ENCODE measurements at places on chromosomes 16 and 17.

DNA sequence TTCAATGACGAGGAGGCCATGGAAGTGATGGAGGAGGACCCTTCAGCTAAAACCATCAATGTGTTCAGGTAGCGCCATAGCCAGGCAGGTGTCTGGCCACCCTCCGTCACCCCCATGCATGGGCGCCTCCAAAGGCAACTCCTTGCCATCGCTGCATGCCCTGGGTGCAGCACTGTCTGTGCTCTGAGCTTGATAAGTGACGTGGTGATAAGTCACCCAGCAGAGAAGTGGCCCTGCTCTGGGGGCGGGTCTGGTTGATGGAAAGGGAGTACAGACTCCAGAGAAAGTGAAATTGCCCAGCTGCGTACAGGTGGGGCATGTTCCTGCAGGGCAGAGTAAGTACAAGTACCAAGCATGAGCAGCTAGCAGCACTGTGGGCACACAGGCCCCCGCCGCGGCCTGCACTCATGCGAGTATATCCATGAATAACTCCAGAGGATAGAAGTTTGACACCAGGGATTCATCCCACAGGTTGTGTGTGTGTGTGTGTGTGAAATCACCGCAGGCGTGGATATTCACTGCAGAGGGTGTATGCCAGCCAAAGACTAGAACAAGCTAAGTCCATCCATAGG lies 13.1 kb downstream of the DNAI2 start:
- no peak overlapping the region for H3K4me3 ChIP-seq
- H3K4me1 ChIP-seq, result peaks cover 21% of the 10 kb centered on the region
- H3K36me3 ChIP-seq, result no peaks in the 10 kb centered on the region

DNA sequence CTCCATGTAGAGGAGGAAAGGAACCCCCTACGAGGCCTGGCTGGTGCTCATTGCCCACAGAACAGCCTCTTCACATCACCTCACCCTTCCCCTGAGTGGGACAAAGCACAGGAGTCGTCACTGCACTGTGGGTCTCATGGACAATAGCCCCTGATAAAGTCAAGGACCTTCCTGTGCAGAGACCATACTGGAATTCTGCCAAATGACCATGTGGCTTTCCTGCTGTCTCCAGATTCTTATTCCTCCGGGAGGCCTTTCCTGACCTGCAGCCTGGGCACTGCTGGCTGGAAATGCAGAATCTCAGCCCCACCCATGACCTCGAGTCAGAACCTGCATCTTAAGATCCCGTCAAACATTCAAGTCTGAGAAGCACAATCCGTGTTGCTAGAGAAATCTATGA lies 60.5 kb upstream of the ERN1 start:
- no peak for DNase-seq
- no peaks in the 10 kb centered on the region for H3K27me3 ChIP-seq
- peak overlapping the region; percentile 62 for H3K27ac ChIP-seq
- peaks cover 7% of the 10 kb centered on the region for H3K36me3 ChIP-seq

DNA sequence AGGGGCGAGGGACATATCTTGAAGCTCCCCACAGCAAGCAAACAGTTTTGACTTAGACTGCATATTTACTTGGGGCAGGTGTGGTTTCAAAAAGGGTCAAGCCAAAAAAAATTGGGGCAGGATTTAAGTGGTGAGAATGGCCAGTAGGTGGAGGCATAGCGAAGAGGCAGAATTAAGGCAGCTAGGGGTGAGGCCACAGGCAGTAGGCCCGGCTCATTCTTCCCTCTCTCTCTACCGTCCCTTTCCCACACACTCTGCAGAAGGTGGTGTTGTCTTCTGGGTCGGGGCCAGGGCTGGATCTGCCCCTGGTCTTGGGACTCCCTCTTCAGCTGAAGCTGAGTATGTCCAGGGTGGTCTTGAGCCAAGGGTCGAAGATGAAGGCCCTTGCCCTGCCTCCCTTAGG lies 2.6 kb downstream of the SHBG start:
- H3K4me1 ChIP-seq, result peaks cover 38% of the 10 kb centered on the region
- no peak for DNase-seq
- no peaks in the 10 kb centered on the region for H3K36me3 ChIP-seq
- no peak overlapping the region for H3K27ac ChIP-seq
- H3K4me3 ChIP-seq, result peak overlapping the region; percentile 68

DNA sequence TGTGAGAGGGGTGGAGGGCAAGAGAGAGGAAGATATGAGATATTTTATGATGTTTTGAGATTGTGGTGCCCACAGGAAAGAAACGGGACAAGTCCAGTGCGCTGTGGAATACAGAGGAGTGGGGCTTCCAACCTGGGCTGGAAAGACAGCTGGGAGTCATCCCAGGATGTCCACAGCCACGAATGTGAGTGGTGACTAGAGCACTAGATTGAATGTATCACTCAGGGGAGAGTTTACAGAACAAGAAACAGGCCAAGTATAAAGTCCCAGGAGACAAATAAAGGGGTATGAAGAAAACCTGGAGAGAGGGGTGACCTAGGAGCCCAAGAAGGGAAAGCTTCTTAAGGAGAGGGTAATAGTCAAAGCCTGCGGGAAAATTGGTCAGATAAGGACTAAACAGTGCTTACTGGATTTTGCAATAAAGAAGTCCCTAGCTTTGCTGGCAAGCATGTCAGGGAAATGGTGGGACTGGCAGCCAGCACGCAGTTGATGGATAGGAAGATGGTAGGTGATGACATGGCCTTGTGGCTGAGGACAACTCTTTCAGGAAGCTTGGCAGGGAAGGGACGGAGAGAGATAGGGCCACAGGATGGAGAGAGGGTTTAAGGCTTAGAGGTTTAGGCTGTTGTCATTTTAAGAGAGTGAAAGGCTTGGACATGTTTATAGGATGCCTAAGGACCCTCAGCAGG lies 114.5 kb downstream of the AXIN2 start:
- H3K4me3 ChIP-seq, result no peak overlapping the region
- no peak for DNase-seq
- no peaks in the 10 kb centered on the region for H3K27me3 ChIP-seq
- H3K4me1 ChIP-seq, result peaks cover 18% of the 10 kb centered on the region
- peaks cover 9% of the 10 kb centered on the region for H3K36me3 ChIP-seq

- no peaks in the 10 kb centered on the region for H3K27me3 ChIP-seq
- H3K27ac ChIP-seq, result no peak overlapping the region
- peaks cover 7% of the 10 kb centered on the region for H3K4me1 ChIP-seq
- H3K4me3 ChIP-seq, result no peak overlapping the region
- no peak for DNase-seq
Measured at GRCh38 chr17:58997756-58998553, 108.7 kb downstream of the TRIM37 start.

DNA sequence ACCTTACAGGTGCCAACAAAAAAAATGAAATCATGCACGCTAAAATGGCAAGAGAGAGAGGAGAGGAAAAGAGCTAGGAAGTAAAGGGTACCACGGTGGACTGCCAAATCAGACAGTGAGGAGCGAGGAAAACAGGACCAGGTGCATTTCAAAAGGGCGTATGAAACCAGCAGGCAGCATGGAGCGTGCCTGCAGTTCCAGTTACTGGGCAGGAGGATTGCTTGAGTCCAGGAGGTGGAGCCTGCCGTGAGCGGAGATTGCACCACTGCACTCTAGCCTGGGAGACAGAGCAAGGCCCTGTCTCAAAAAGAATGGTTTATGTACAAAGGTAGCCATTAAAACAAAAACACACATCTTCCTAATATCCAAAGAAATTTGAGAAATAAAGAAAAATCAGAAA lies 16.4 kb downstream of the USP36 start:
- H3K27ac ChIP-seq, result no peak overlapping the region
- no peak overlapping the region for H3K4me3 ChIP-seq
- H3K27me3 ChIP-seq, result no peaks in the 10 kb centered on the region
- H3K4me1 ChIP-seq, result peaks cover 15% of the 10 kb centered on the region
- H3K36me3 ChIP-seq, result peaks cover 17% of the 10 kb centered on the region

GRCh38 chr17:45722161-45722560 lies 62.0 kb upstream of the CRHR1 start:
- no peaks in the 10 kb centered on the region for H3K36me3 ChIP-seq
- peaks cover 69% of the 10 kb centered on the region for H3K27me3 ChIP-seq
- H3K4me3 ChIP-seq, result no peak overlapping the region
- no peak overlapping the region for H3K27ac ChIP-seq
- H3K4me1 ChIP-seq, result no peaks in the 10 kb centered on the region

DNA sequence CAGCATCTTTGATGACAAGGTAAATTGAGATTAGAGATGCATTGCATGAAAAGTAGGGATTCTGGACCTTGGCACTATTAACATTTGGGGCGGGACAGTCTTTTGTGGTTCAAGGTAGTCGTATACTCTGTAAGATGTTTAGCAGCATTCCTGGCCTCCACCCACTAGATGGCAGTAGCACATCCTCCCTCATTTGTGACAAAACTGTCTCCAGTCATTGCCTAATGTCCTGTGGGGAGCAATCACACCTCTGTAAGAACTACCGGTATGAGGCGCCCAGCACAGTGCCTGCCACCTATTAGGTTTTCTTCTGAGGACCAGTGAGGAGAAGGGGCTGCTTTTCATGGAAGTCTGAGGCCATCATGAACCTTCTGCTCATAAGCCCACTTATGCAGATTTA lies 180.8 kb downstream of the RBFOX1 start:
- H3K4me1 ChIP-seq, result peaks cover 10% of the 10 kb centered on the region
- H3K4me3 ChIP-seq, result no peak overlapping the region
- H3K27me3 ChIP-seq, result peaks cover 5% of the 10 kb centered on the region
- no peaks in the 10 kb centered on the region for H3K36me3 ChIP-seq
- DNase-seq, result no peak

GRCh38 chr16:70395345-70395901 lies 43.5 kb downstream of the ST3GAL2 start:
- peaks cover 3% of the 10 kb centered on the region for H3K36me3 ChIP-seq
- H3K4me1 ChIP-seq, result peaks cover 6% of the 10 kb centered on the region
- H3K27ac ChIP-seq, result no peak overlapping the region
- DNase-seq, result peak; percentile 75
- H3K27me3 ChIP-seq, result no peaks in the 10 kb centered on the region

DNA sequence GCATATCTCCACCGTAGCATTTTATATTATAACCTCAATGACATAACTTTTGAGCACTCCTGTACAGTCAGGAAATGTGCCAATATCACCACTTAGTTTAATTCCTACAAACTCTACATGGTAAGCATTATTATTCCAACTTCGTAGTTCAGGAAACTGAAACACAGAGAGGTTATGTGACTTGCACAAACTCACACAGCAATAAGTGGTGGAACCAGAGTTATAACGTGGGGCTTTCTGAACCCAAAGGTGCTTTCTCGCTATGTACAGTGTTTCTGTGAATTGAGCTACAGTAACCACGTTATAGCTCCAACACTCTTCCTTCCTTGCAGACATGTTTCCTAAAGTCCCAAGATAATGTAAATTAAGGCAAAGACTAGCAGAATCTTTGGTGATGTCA lies 330.2 kb downstream of the GRIN2A start:
- no peaks in the 10 kb centered on the region for H3K36me3 ChIP-seq
- H3K27ac ChIP-seq, result no peak overlapping the region
- no peak overlapping the region for H3K4me3 ChIP-seq
- DNase-seq, result no peak
- peaks cover 16% of the 10 kb centered on the region for H3K27me3 ChIP-seq

DNA sequence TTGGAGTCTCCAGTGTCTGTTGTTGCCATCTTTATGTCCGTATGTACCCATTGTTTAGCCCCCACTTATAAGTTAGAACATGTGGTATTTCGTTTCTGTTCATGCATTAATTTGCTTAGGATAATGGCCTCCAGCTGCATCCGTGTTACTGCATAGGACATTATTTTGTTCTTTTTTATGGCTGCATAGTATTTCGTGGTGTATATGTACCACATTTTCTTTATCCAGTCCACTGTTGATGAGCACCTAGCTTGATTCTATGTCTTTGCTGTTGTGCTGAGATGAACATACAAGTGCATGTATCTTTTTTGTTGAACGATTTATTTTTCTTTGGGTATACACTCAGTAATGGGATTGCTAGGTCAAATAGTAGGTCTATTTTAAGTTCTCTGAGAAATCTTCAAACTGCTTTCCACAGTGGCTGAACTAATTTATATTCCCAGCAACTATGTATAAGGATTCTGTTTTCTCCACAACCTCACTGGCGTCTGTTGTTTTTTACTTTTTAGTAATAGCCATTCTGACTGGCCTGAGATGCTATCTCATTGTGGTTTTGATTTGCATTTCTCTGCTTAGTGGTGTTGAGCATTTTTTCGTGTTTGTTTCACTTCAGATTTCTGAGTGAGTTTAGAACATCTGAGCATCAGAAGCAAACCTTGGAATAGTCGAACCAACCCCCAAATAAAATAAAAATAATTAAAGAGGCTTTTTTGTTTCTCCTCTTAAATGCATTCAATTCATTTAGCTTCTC lies 304.7 kb downstream of the ZFHX3 start:
- H3K27me3 ChIP-seq, result no peaks in the 10 kb centered on the region
- no peak overlapping the region for H3K4me3 ChIP-seq
- DNase-seq, result no peak
- H3K27ac ChIP-seq, result no peak overlapping the region
- peaks cover 2% of the 10 kb centered on the region for H3K36me3 ChIP-seq

GRCh38 chr17:63221939-63222338 lies 224.2 kb downstream of the CYB561 start:
- H3K4me3 ChIP-seq, result no peak overlapping the region
- no peak overlapping the region for H3K27ac ChIP-seq
- DNase-seq, result no peak
- H3K36me3 ChIP-seq, result peaks cover 2% of the 10 kb centered on the region

DNA sequence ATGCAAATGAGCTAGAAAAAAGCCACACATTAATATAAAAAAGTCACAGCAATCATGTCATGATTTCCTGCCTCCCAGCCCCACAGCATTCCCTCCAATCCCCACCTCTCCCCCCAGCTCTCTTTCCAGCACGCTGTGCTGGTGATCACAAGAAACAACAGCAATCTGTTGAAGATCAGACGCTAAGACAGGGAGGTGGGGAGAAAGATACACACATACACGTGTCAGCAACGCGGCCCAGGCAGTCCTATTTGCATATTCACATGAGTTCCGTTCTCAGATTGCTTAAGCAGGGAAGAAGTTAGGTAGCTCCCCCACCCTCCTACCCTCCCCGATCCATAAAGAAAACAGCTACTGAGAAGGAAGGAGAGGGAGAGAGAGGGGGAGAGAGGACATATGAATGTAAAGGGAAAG lies 405.5 kb upstream of the PSMD7 start:
- peak overlapping the region; percentile 64 for H3K27ac ChIP-seq
- peaks cover 17% of the 10 kb centered on the region for H3K27me3 ChIP-seq
- DNase-seq, result peak; percentile 5
- no peaks in the 10 kb centered on the region for H3K36me3 ChIP-seq

DNA sequence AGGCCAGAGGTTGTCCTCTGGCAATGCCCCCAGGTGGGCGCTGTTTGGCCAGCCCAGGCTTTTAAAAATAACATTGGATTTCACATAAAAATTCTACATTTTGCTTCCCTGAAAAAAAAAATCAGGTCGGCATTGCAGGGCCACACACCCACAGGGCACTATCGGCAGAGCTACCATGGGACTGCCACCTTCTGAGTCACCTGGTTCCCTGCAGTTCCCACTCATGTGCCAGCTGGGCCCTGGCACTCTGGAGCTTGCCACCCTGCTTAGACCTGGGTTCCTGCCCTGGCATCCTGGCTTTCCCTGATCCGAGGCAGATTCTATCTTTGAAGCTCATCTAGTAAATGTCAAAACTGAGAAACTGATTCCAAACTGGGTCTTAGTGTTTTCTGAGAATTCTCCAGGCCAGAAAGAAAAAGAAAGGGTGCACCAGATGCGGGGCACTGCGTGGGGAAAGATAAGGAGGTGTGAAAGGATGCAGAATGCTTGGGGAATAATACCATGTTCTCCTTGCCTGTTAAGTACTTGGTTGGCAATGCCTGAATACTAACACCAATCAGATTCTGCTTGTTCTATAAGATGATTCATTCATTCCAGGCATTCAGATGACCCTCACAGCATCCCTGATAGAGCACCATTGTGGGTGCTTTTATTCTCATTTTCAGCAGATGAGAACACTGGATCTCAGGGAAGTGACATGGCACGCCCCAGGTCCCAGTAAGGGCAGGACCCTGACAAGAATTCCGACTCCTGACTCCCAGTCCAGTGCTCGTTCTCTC lies 51.8 kb downstream of the RAI1 start:
- H3K27ac ChIP-seq, result no peak overlapping the region
- DNase-seq, result no peak
- no peaks in the 10 kb centered on the region for H3K36me3 ChIP-seq

Measured in neural crest cell (in vitro differentiated cells).